ENCODE measurements at places on chromosomes 3 and 15.

- DNase-seq, result no peak
Observed at GRCh38 chr3:165210132-165210531, 13.9 kb upstream of the SLITRK3 start.

GRCh38 chr3:81352867-81353266 lies 408.6 kb downstream of the GBE1 start:
- DNase-seq, result peak; percentile 25

GRCh38 chr3:143644370-143645089 lies 203.7 kb downstream of the SLC9A9 start:
- peak; percentile 90 for DNase-seq

DNA sequence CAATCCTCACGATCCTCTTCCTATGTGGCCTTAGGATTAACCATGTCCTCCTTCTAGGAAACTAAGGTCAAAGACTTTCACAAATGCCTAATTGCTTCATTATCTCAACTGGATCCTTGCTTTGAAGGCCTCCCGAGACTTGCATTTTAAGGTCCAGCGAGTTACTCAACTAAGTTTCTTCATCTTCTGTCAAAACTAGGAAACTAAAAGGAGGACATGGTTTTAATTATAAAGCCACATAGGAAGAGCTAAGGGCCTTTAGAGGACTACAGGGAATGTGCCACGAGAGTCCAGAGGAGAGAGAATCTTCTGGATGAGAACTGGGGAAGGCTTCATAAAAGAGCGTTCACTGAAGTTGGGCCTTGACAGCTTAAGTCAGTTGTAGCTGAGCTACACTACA lies 87.8 kb upstream of the LPP start:
- no peak for DNase-seq

DNA sequence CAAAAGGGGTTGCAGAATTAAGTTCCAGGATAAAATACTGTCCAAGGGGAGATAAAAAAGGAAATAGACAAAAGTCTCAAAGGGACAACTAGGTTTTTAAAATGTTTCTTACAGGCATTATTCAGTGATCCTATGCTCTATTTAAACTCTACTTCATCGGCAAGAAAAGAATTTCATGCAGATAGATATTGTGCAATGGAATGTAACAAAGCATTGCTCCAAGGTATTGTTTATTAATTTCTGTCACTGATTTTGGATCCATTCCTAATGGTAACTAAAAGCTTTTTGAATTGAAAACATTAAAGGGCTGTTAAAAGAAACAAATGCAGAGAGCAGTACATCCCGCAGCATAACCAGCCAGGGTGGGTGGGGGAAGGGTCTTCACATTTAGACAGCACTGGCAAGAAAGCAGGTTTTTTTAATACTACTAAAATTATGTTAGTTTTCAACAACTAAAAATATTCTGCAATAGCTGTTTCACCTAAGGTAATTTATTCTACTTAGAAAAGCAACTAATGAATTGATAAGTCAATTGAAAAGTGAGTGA lies 82.9 kb downstream of the THBS1 start:
- DNase-seq, result peak; percentile 33

DNA sequence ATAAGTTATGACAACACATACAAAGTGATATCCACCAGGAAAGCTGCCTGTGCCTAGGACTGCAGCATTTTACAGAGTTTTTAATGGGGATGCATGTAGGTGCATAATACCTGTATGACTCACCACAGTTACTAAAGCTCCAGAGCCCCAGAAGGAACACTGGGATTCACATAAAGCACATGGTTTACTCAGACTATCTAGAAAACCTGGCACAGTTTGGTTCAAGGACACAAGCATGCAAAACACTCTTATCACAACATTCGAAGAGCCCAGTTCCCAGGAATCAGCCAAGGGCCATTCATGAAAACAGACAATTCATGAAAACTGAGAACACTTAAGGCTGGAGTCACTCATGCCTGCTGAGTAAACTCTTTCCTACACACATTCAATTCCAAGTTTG lies 261.0 kb downstream of the PYDC2 start:
- peak; percentile 14 for DNase-seq

DNA sequence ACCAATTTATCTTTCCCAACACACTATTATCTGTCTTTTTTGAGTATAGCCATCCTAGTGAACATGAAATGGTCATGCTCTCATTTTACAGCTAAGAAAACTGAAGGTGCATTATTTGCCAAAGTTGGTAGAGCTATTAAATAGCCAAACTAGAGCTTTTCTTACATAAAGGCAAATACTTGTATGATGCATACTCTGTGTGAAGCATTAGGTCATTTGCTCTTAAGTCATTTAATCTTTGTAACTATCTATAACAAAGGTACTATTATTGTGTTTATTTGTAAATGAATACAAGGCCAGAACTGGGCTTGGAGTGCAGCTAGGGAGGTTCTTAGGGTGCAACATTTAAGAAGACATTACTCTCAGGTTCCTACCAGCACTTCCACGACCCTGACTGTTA lies 123.7 kb downstream of the THSD4 start:
- no peak for DNase-seq

- DNase-seq, result no peak
Observed at GRCh38 chr3:98657457-98657856, 64.0 kb upstream of the CPOX start.

DNA sequence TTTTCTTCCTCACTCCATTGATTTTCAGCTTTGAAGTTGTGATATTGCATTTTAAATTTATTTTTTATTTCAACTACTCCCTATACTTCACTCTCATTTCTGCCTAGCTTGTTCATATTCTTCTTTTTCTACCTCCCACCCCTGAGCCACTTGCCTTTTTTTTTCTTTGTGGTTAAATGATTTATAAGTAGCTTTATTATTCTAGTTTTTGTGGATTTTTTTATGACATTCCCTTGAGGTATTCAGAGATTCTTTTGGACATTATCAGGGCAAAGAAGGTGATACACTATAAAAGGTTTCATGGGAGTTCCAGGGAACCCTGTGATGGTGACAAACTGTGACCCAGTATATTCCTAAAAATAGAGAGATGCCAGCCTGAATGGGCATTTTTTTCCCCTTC lies 3.3 kb downstream of the C15orf61 start:
- DNase-seq, result peak; percentile 13

DNA sequence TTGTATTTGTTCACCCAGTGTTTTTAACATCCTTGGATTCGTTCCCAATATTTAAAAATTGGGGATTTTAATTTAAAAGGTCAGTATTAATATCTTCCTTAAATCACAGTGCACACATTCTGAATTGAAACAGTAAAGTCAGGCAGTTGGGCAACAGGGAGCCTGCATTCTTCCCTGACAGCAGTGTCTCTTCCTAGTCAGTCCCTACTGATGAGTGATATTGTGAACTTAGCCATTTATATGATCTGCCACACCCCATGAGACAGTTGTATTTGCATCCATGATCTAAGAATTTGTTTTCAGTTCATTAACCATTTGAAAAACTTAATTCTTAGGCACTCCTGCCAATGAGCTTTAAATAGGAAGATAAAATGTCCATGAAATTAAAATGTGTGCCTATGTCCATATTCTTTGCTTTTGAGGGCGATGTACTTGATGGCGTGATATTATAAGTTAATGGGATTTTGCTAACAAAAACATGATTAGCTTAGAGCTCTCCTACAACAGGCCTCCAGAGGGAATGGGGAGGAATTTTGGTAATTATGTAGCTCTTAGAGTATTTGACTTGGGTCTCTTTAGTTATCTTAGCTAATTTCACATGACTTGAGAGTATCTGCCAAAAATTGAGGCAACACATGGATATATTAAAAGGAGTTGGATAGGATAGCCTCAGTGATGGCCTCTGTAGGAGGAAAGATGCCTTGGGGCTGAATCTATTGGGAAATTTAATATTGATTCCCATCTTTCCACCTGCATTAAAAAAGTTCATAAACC lies 219.3 kb downstream of the PTPRG start:
- DNase-seq, result no peak
